ENCODE measurements at places on chromosomes 1 and 21. TPM values are rescaled to one million over a fixed set of nuclear protein-coding genes. Genes with fewer than 3 reads are reported as not detected.

Gene NPR1
- polyA plus RNA-seq: 10.1 TPM

Gene CFAP141
- not detected for polyA plus RNA-seq

Gene ADAM30
- not detected for polyA plus RNA-seq

Gene GJA4
- 10.0 TPM for polyA plus RNA-seq

Gene PGLYRP3
- polyA plus RNA-seq: 0.94 TPM

Gene AK4
- polyA plus RNA-seq: 11.5 TPM

Gene RIPPLY3
- 0.16 TPM for polyA plus RNA-seq

DNA sequence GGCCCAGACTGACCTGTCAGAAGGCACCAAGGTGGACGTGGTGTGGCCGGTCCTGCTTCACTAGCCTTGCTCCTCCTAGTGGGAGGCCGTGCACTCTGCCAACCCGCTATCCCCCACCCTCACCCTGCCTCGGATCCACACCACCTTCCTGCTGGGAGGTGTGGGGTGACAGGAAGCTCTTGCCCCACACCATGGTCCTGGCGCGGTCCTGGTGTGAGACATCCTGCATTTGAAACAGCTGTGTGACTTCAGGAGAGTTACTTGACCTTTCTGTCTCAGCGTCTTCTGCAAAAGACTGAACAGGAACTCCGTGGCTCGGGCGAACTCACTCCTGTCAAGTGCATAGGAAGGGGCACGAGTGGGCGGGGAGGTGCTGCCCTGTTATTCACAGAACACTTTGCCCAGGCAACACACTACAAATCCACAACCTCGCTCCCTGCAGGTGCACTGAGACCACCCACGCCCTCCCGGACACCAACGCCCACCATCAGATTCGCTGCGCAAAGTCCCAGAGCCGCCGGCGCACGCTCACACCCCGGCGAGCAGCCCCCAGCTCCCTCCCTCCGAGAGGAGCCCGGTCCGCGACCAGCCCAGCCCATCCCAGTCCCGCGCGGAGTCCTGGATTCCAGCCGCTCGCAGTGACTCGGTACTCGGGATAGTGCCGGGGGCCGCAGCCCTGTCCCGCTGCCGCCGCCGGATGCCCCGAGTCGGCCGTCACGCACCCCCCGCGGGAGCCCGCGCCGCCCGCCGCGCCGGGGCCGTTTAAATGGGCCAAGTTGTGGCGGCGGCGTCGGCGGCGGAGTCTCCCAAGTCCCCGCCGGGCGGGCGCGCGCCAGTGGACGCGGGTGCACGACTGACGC, at the start of gene SAMD11:
TSS of gene SAMD11 (plus strand) at position 793 of the 860 bp plus-strand sequence. CDS start 509 bp downstream, outside the sequence.
- DNase-seq: peak; percentile 46

GRCh38 chr1:234731569-234732085, 121.6 kb upstream of the IRF2BP2 start:
- no peak for DNase-seq

DNA sequence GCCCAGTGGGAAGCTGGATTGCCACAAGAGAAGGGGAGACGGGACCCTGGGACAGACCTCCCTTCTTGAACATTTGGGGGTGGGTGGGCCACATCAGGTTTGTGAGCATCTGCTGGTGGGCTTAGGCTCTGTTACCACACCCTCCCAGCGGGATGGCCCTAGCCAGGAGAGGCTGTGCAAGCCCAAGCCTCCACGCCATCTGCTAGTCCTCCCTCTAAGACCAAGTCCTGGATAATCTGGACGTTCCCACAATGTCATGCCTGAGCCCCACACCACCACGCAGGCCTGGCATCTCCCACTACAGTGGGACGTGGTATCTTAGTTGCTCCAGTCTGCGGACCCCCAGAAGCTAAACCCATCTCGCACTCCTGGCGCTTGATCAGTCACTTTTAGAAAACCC, 3.7 kb upstream of the IBA57 start:
- DNase-seq: no peak

DNA sequence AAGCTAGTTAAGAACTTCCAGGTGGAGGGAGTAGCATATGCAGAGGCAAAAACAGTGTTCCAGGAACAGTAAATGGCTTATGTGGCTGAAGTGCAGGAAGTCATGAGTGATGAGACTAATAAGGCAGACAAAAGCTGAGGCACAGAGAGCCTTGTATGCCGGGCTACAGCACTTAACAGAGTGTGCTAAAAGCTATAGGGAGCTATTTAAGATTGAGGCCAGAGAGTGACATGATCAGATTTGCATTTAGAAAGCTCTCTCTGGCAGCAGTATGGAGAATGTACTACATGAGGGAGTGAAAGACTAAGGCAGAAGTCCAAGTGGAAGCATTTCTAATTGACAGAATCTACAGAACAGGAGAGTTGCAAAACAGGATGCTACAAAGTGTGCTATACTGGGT, 38.6 kb downstream of the WASF2 start:
- DNase-seq: no peak

- no peak for DNase-seq
Measured at GRCh38 chr21:27681841-27682240, 715.0 kb upstream of the ADAMTS5 start.

- no peak for DNase-seq
Measured at GRCh38 chr1:109197158-109198042, 16.3 kb upstream of the SARS1 start.

DNA sequence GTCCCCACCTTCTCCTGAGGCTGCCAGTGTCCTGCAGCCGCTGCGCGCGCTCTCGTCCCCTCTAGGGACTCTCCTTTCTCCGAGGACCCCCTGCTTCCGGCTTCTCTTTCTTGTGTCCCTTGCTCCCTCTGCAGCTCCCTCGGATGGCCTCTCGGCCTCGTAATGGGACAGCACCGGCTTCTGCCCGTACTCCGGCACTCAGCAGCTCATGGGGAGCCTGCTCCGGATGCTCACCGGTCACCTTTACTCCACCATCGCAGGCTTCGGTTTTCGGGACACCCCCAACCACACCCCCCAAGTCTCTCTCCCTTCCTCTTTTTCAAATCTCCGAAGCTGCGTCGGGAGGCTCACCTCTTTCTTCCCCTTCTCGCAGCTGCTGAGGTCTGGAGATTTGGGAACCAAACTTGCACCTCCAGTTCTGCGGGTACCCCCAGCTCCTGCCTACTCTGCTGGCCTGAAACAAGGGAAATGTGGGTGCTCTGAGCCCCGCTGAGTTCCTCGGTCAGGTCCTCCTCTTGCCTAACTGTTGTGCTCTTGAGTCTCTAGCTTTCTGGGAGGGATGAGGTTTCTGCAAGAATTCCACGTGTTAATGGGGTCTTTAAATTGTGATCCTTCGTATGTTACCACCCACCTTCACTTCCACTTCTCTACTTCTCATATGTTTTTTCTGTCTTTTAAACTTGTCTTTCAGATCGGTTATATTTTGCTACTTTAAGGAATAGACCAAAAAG, 930 bp downstream of the CDC14A start:
- DNase-seq: peak; percentile 28

DNA sequence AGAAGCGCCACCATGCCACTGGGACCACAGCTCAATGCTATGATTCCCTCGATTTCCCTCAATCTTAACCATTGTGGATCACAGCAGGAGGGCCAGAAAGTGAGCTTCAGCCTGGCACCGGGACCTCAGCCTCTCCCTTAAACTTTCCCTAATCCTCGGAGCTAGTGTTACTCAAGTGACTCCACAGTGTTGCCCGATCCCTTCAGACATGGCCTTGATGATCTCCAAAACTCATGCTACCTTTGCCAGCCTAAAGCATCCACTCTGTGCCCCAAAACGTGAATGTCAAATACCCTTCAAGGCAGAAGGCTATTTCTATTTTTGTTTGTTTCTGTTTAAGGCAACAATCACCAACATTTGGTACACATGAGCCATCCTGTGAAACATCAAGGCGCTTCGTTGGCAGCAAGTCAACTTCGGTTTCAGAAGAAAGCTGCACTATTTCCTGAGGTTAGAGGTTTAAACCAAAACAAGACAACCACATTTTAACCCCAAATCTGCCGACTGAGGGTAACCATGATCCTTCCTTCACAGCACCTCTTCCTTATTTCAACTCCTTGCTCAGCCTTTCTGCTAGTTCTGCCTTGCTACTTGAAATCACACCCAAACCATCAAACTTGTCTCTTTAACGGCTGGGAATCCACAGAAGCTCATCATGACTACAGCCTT, 94.4 kb upstream of the KRTAP19-8 start:
- peak; percentile 90 for DNase-seq

GRCh38 chr1:173527151-173527826, 50.2 kb downstream of the PRDX6 start:
- no peak for DNase-seq

DNA sequence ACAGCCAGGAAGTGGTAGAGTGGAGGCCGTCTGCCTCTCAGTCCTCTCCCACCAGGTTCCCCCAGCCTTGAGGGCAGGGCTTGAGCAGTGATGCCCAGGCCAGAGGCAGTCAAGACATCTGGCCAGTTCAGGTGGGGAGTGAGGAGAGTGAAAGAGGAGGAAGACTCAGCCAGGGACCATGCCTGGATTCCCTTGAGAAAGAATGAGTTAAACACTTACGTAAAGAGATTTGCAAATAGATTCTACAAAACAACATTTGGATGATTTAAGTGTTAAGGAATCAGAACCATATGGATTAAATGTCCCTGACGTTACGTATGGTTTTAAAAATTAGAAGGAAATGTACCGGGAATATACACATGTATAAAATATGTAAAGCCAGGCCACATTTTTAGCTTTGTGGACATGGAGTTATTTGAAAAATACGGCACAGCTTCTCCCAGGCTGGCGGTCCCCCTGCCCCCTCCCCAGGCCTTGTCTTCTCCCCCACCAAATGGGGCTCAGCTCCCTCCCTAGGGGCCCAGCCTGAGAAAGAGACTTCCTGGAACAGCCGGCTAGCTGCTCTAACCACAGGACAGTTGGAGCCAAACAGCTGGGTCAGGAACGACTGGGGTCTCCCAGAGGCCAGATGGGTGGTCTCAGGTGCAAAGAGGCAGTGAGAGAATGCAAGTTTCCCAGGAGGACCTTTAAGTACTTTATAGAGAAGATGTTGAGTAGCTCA, 188.3 kb upstream of the EDN2 start:
- no peak for DNase-seq

- DNase-seq: no peak
Measured at GRCh38 chr1:145901312-145902021, 8.4 kb downstream of the ITGA10 start.

- no peak for DNase-seq
Measured at GRCh38 chr1:234851450-234852438, 241.8 kb upstream of the IRF2BP2 start.

GRCh38 chr21:45541221-45542039, 810 bp downstream of the SLC19A1 start:
- peak; percentile 53 for DNase-seq

DNA sequence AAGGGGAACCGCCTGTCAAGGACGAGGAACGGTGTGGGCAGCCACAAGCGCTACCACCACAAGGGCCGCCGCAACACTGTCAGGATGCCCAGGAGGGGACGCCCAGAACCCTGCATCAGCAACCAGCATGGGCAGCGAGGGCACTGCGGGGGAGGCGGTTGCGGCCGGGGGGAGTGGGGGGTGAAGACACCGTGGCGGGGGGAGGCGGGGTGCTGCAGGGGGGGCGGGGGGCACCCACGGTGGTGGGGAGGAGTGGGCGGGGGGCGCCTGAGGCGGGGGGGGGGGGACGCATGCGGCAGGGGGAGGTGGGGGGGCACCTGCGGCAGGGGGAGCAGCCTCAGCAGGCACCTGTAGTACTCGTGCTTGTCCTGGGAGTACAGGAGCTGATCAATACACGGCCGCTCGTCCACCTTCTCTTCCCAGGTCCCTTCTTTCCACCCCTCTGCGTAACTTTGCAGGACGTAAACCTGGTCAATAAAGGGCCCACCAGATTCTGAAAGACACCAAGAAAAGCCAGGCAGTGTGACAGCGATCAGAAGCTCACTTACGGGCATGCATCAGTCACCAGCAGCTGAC, 4.6 kb downstream of the POFUT2 start:
- no peak for DNase-seq

- DNase-seq: no peak
Measured at GRCh38 chr1:12087797-12088314, 24.8 kb downstream of the TNFRSF8 start.

- no peak for DNase-seq
Measured at GRCh38 chr1:93827128-93827527, 51.9 kb downstream of the DNTTIP2 start.

DNA sequence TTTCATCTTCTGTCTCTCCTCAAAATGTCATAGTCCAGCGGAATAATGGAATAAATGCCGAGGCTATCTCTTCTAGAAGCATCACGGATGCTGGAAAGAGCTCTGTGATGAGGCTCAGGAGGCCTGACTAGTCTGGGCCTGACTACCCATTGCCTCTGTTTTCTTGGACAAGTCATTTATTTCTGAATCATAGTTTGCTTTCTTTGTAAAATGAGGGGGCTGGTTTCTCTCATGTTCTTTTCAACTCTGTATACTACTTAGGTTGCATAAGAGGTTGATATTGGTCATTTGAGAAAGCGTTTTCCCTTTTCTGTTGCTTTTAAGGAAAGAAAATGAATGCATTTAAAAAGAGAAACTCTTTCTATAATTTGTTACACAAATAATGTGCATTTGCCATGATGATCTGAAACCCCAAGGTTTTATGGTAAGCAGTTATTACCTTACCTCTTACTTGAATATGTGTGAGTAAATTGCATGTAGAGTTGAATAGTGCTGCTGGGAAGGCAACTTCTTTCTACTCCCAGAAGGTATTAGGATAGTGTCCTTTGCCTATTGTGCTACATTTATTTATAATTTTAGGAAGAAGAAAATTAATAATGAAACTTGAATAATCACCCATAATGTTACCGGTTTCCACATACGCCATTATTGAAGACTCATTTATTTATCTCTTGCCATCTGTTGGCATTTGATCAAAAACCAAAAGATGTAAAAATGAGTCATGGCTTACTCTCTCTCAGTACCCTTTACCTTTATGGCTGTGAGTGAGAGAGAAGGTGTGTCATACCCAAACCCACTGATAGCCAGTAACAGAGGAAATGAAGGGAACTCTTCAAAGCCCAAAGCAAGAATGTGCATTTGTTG, 179.1 kb downstream of the FASLG start:
- no peak for DNase-seq

DNA sequence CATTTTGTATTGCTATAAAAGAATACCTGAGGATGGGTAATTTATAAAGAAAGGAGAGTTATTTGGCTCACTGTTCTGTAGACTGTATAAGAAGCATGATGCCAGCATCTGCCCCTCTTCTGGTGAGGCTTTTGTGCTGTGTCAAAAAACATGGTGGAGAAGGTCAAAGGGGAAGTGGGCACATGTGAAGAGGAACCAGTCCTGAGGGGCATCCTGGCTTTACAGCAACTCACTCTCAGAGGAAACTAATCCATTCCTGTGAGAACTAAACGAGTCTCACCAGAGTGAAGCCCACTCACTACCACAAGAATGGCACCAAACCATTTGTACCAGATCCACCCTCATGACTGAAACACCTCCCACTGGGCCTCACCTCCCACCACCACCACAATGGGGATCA, 18.8 kb upstream of the SELP start:
- DNase-seq: no peak
